ENCODE measurements at places on chromosomes 3 and 15. TPM values are rescaled to one million over a fixed set of nuclear protein-coding genes. Genes with fewer than 3 reads are reported as not detected.

The INSYN1 gene
- not detected for total RNA-seq

The SH3GL3 gene
- total RNA-seq = not detected

DNA sequence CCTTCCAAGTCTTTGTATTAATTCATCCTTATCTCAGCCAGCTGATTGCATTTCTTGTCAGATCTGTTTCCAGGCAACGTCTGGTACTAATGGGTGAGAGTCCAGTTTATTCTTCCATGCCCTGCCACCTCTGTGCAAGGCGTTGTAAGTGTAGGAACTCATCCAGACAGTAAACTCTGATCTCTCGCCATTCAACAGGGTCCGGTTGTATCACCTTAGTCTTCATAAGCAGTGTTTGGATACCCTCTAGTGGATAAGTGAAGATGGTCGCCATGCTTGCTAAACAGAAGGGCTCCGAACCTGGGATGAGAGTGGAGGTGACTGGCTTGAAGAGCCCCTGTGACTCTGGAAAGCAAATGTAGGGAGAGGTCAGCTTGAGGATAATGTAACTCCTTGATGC, 51.6 kb upstream of the CMTM7 start:
- peak; percentile 29 for DNase-seq

GRCh38 chr3:2771193-2771592, 339.0 kb downstream of the IL5RA start:
- no peak for DNase-seq

DNA sequence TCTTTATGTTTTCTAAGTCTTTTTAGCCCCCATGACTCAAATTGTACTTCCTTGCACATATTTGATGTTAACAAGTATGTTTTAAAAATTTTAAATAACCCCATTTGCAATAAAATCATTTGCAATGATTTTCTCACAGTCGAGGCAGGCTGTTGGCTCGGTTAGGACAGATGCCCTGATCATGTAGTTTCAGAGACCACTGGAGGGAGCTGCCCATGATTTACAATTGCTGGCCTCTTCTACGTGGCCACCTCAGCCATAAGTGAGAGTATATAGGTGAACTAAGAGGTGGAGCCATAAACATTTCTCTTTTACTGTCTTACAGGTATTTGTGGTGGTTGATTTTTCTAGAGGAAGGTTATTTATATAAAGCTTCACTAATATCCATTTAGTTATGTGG, 1.7 kb downstream of the DTWD1 start:
- no peak for DNase-seq

GRCh38 chr3:85303156-85303555, 344.4 kb downstream of the CADM2 start:
- no peak for DNase-seq

All from activated CD4-positive, alpha-beta memory T cell treated with anti-CD3 and anti-CD28 coated beads for 36 hours (primary cell).